ENCODE measurements at places on chromosomes 2 and 18. TPM values are rescaled to one million over a fixed set of nuclear protein-coding genes. Genes with fewer than 3 reads are reported as not detected.

- no peaks in the 10 kb centered on the region for H3K27me3 ChIP-seq
- H3K36me3 ChIP-seq = no peaks in the 10 kb centered on the region
- H3K4me3 ChIP-seq = no peak overlapping the region
- no peak overlapping the region for H3K27ac ChIP-seq
These were observed 44.2 kb downstream of the NRXN1 start for GRCh38 chr2:50987616-50988313.

GRCh38 chr2:235171550-235172031 is 219.8 kb downstream of the SH3BP4 start:
- no peaks in the 10 kb centered on the region for H3K36me3 ChIP-seq
- H3K4me1 ChIP-seq = no peaks in the 10 kb centered on the region
- H3K27me3 ChIP-seq = no peaks in the 10 kb centered on the region

GRCh38 chr2:29309090-29310029 is 194.1 kb downstream of the CLIP4 start:
- H3K27me3 ChIP-seq = no peaks in the 10 kb centered on the region
- H3K27ac ChIP-seq = no peak overlapping the region
- no peak overlapping the region for H3K4me3 ChIP-seq

DNA sequence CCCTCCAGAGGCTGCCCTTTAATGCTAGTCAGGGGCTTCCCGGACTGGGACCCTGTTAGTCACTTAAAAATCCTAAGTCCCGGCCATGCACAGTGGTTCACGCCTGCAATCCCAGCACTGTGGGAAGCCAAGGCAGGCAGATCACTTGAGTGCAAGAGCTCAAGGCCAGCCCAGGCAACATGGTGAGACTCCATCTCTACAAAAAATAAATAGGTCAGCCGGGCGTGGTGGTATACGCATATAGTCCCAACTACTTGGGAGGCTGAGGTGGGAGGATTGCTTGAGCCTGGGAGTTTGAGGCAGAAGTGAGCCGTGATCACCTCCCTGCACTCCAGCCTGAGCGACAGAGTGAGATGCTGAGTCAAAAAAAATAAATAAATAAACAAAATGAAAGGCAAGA is 17.2 kb upstream of the KCNG2 start:
- H3K27ac ChIP-seq = no peak overlapping the region
- H3K4me3 ChIP-seq = no peak overlapping the region
- no peaks in the 10 kb centered on the region for H3K4me1 ChIP-seq
- DNase-seq = no peak
- peaks cover 70% of the 10 kb centered on the region for H3K27me3 ChIP-seq
- no peaks in the 10 kb centered on the region for H3K36me3 ChIP-seq

DNA sequence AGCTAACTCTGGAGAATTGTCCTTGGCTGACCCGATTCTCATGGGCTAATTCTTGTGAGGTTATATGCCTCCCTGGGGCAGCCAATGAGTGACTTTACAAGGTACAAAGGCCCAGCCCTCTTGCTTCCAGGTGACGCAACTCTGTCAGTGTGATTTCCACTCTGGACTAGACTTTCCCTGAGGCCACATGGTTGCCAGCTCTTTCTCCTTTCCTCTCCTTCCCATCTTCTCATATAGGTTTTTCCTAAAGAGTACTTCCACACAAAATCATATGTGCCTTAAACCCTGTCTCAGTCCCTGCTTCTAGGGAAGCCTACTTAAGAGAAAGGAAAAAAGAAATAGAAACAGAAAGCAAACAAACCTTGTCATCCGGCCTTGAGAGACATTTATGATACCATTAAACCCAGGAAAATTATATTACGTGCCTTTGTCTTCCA is 226.2 kb upstream of the ZSWIM2 start:
- DNase-seq = no peak
- no peaks in the 10 kb centered on the region for H3K4me1 ChIP-seq
- no peaks in the 10 kb centered on the region for H3K36me3 ChIP-seq
- H3K4me3 ChIP-seq = no peak overlapping the region
- H3K27ac ChIP-seq = no peak overlapping the region
- H3K27me3 ChIP-seq = no peaks in the 10 kb centered on the region

The CCDC138 gene
- 6.2 TPM for total RNA-seq

The CXCR1 gene
- not detected for total RNA-seq
